ENCODE measurements at places on chromosomes 2 and 18.

GRCh38 chr2:69560147-69560482 lies 83.4 kb downstream of the AAK1 start:
- DNase-seq, result no peak

GRCh38 chr2:42996528-42996927 lies 204.1 kb upstream of the HAAO start:
- no peak for DNase-seq

GRCh38 chr2:229300790-229301189 lies 29.7 kb upstream of the PID1 start:
- no peak for DNase-seq

- DNase-seq, result no peak
Observed at GRCh38 chr2:127569666-127570065, 34.2 kb downstream of the MYO7B start.

- no peak for DNase-seq
Observed at GRCh38 chr18:21205695-21206094, 36.3 kb upstream of the GREB1L start.

GRCh38 chr2:205361272-205361671 lies 321.0 kb upstream of the NRP2 start:
- no peak for DNase-seq

- no peak for DNase-seq
Observed at GRCh38 chr18:40878371-40878770, 1076.7 kb upstream of the PIK3C3 start.

- DNase-seq, result no peak
Observed at GRCh38 chr2:50872543-50872942, 159.4 kb downstream of the NRXN1 start.

GRCh38 chr2:9806298-9806610 lies 37.0 kb upstream of the TAF1B start:
- DNase-seq, result no peak

DNA sequence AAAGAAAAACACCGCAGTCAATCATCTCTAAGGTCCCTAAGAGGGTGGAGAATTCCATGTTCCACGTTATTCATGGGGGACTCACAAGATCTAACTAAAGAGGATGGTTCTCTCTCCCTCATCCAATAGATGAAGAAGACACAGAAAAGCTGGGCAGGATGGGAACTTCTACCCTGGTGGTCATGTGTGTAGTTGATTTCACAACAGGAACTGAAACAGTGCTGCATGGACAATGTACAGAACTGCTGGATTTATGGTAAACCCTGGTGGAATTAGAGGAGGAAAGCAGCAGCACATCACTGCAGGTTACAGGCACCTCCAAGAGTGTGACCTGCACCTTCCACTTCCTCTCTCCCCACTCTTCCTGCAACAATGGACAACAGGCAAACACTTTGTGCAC lies 31.4 kb downstream of the FECH start:
- DNase-seq, result no peak

DNA sequence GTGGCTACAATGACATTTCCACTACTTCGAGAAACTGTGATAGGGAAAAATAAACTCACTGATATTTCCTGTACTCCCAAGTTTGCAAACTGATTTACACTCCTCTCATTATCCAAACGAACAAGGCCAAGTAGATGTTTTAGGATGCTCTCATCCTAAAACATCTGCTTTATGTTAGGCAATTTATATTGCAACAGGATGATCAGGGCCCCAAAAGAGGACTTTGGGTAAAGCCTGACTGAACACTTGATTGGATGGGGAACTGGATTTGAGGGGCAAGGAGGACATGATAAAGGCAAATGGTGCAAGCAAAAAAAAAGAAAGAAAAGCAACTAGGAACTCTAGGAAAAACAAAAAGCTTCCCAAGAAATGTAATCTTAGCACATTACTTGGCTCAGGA lies 2.1 kb upstream of the HES6 start:
- no peak for DNase-seq

DNA sequence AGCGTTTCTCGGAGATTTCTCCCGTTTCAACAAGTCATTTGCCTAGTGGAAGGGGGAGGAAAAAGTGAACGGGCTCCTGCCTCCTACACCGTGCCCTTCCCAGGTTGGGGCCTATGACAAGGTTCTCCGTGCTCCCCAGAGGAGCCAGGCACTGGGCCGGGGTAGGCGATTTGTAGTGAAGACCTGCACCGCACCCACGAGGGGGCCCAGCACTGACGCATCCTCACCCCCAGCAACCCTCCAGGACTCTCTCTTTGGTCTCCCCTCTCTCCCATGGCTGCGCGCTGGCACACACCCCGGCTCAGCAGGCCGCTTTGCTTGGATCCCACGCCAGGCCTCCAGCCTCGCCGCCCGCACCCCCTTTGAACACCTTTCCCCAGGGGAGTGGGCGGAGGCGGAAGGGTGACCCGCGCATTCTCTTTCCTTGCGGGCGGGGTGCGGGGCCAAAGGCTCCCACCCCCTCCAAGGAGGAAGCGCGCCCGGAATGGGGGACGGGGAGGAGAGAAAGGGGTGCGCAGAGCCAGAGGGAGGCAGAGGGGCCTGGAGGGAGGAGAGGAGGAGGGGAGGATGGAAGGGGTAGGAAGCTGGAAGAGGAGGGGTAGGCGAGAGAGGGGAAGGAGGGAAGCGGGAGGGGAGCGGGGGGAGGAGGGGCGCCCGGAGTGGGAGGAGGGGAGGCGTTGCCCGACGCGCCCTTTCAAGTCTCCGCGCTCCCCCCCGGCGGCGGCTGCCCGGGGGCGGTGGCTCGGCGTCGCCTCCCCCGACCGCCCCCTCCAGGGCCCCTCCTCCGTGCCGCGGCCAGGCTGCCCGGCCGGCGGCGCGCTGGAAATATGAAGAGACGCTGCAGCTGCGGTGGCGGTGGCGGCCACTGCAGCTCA lies at the start of gene APCDD1:
Gene APCDD1, plus strand, starts transcription at position 830 of the 875 bp plus-strand sequence. CDS start 347 bp downstream, outside the sequence.
- DNase-seq, result peak; percentile 93

Measured in putamen (tissue), 1 donor.